ENCODE measurements at places on chromosomes 3 and 15. TPM values are rescaled to one million over a fixed set of nuclear protein-coding genes. Genes with fewer than 3 reads are reported as not detected.

The RARB gene
- not detected for total RNA-seq

The ANXA2 gene
- 233 TPM for total RNA-seq

The TAGLN3 gene
- total RNA-seq: 0.91 TPM

The LAMB2 gene
- 67.9 TPM for total RNA-seq

The MESP2 gene
- total RNA-seq: not detected

The XIRP1 gene
- not detected for total RNA-seq

The BLM gene
- 11.8 TPM for total RNA-seq

The CORO2B gene
- total RNA-seq: 0.35 TPM

The SCN5A gene
- total RNA-seq: not detected

The SAMMSON gene
- not detected for total RNA-seq

The XCR1 gene
- total RNA-seq: not detected

The SLC4A7 gene
- total RNA-seq: 34.0 TPM

The ISLR2 gene
- not detected for total RNA-seq

The PROS1 gene
- total RNA-seq: 45.6 TPM

The CD86 gene
- total RNA-seq: not detected

The ANKRD34C gene
- not detected for total RNA-seq

The KNG1 gene
- 3.5 TPM for total RNA-seq

The TNFAIP8L3 gene
- total RNA-seq: 4.0 TPM

The SLC9C1 gene
- total RNA-seq: not detected

The LNP1 gene
- 6.0 TPM for total RNA-seq

The TEX9 gene
- total RNA-seq: 6.9 TPM

The TBC1D2B gene
- 10.1 TPM for total RNA-seq

The NLGN1 gene
- total RNA-seq: not detected

The ATP13A4 gene
- 0.07 TPM for total RNA-seq

The CFAP44 gene
- total RNA-seq: 0.90 TPM

The KIF9 gene
- total RNA-seq: 18.8 TPM

The GOLGA8S gene
- not detected for total RNA-seq

The CEP152 gene
- total RNA-seq: 14.7 TPM

The GPR27 gene
- not detected for total RNA-seq

The CD96 gene
- total RNA-seq: not detected

The MYH15 gene
- total RNA-seq: 0.09 TPM

The LRRC34 gene
- total RNA-seq: not detected

The OCA2 gene
- not detected for total RNA-seq

The C15orf62 gene
- 0.34 TPM for total RNA-seq

Data from HepG2 (cell line).